A549 treated with CpdA at 1 μM for 4 hours (cell line): ENCODE measurements at places on chromosomes 1 and 21. TPM values are rescaled to one million over a fixed set of nuclear protein-coding genes. Genes with fewer than 3 reads are reported as not detected.

CLCA1 gene
- total RNA-seq = not detected in 5 replicates

L1TD1 gene
- total RNA-seq = not detected in 5 replicates

MARK1 gene
- total RNA-seq = 0.05 to 0.40 TPM (median 0.10 TPM) in 5 replicates

MYOC gene
- total RNA-seq = not detected in 5 replicates

THBS3 gene
- total RNA-seq = 7.8 to 10.1 TPM (median 9.5 TPM) in 5 replicates

S100A1 gene
- 0.55 to 0.96 TPM (median 0.86 TPM) in 4 of 5 replicates, not detected in the other for total RNA-seq

NUDT4B gene
- total RNA-seq = 0.22 to 1.0 TPM (median 0.85 TPM) in 3 of 5 replicates, not detected in the others

CCDC181 gene
- total RNA-seq = 0.09 to 0.24 TPM (median 0.17 TPM) in 4 of 5 replicates, not detected in the other

APCS gene
- total RNA-seq = not detected in 5 replicates

RNF186 gene
- total RNA-seq = not detected in 5 replicates

NMNAT2 gene
- 0.47 to 1.2 TPM (median 0.86 TPM) in 5 replicates for total RNA-seq

ADAR gene
- 69.1 to 84.1 TPM (median 78.8 TPM) in 5 replicates for total RNA-seq

KCNK2 gene
- total RNA-seq = 0.10 to 0.15 TPM (median 0.12 TPM) in 4 of 5 replicates, not detected in the other
